Activated T-helper 1 cell treated with Interleukin-2 at 50 U/mL for 16 hours (primary cell): ENCODE measurements at places on chromosomes 6 and 20.

DNA sequence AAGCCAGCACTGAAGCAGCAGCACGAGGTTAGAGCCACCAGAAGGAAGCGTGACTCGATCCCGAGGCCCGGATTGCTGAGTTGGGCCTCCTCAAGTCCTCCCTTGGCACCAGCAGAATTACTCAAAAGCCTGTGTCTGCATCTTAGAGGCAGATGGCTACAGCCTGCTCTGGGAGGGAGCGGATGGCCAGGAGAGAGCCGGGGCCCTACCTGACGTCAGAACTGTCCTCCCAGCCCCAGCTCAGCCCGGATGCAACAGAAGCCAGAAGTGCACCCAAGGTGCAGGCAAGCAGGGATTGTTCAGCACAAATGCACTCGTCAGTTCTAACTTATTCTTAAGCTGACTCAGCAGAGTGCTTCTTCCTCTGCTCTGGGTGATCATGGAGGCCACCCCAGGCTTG is 155.5 kb upstream of the RPS6KA2 start:
- DNase-seq: no peak

GRCh38 chr6:164005004-164005711 is 590.6 kb downstream of the QKI start:
- DNase-seq: no peak

DNA sequence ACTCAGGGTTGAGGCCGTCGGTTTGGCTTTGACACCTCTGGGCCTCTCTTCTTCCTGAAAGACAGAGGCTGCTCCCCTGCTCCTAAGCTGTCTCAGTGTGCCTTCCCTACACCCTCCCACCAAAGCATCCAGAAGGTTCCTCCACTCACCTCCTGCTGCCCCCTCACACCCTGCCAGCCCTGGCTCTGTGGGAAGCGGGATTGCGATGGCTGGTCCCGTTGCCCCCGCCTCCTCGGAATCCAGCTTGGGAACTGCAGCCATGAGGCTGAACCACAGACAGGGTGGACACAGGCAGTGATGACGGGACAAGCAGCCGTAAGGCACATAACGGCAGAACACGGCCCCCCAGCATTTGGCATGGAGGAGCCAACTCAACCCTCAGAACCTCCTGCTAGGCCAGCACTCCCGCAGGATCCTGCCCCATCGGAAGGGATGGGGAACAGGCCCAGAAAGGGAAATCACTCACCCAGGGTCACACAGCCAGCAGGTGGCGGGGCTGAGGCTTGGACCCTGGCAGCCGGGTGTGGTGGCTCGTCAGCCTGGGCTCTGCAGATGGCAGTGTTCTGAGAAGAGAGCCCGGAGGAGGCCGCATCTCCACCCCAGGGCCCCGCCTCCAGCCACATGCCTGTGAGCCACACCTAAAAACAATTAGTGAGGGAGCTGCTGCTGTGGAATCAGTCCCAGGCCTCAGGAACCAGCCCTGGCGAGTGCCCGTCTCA is 139.6 kb downstream of the PHACTR3 start:
- no peak for DNase-seq

DNA sequence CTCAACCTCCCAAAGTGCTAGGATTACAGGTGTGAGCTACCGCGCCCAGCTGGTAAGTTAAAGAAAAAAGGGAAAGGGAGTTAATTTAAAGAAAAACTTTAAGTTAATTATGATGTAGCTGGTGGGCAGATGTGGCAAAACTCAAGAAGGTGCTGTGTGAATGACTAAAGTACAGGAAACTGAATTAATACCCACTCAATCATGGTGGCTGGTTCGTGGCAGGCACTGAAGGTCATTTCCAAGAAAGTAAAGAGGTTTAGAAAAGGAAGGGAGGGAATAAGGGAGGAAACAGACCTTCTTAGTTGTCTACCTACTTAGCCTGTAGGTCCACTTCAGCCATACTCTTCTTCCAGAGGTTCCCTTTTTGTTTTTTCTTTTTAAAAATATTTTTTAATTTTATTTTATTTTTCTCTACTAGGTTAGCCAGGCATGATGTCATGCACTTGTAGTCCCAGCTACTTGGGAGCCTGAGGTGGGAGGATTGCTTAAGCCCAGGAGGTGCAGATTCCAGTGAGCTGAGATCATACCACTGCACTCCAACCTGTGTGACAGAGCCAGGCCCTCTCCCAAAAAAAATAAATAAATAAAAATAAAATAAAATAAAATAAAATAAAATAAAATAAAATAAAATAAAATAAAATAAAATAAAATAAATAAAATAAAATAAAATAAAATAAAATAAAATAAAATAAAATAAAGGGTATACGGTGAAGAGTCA is 11.9 kb upstream of the TGM3 start:
- no peak for DNase-seq

DNA sequence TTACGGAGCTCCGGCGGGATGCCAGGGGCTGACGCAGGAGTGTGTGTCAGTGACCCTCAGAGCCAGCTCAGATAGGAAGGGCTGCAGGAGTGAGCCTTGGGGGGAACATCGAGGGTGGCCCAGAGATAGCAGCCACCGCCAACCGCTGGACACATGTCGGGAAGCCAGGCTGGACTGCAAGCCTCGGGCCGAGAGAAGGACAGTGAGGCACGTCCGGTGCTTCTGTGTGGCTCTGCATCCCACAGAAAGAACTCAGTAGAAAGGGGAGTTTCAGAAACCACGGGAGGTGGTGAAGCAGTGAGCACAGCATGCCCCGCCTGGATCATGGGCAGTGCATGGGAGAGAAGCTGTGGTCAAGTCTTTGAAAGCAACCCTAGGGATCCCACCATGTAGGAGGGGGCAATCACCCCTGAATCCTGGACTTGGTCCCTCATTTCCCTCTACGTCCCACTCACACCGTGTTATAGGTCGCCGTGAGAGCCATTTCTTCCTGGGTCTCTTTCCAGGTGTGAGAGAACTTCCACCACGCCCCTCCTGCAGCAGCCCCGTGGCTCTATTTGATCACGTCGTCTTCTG is 383.7 kb upstream of the CDH4 start:
- DNase-seq: no peak

DNA sequence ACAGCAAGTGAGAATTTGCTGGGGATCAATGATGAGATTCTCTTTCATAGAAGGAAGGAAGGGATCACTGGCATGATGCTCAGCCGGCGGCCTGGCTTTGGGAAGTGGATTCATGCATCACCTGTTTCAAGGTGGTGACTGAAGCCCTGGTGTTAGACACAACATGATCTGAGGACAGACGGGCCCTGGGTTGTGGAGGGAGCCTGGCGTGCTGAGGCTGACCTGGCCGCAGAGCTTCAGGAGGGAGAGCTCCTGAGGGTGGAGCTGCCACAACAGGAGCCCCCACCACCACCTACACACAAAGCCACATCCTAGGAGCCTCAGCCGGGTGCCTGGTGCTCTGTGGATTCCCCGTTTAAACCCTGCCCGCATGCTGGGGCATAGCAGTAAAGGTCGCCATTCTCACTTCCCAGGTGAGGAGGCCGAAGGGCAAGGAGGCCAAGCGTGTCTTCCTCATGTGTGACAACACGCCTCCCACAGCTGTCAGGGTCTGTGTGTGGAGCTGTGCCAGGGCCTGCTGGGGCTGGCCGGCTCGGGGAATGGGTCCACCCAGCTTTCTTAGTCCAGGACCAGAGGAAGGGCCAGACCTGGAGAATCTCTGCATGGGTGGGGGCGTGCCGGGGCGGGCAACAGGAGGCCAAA is 107.0 kb downstream of the ERMARD start:
- no peak for DNase-seq

DNA sequence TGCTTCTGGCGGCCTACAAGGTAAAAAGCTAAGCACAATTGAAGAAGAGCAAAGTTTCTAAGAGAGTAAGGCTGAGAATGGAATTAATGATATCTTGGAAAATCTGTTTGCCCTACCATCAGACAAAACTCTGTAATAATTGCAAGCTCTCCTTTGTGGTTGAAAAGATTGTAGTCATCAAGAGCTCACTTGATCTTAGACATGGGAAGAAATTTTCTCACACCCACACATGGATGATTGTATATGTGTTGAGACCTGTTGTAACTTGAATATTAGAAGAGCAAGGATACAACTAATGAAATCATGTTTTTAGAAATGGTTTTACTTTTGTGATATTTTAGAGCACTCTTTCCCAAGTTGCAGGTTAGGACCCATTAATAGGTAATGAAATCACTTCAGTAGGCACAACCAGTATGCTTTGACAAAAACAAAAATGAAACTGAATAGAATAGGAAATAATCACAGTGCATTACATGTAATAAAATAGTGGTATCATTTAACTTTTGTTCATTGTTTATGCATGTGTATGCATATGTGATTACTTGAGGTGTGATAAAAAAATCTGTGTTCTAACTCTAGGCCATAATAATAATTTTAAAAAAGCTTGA is 14.0 kb downstream of the DCBLD1 start:
- DNase-seq: no peak

- no peak for DNase-seq
Measured at GRCh38 chr20:19073584-19074218, 138.7 kb upstream of the SLC24A3 start.

- DNase-seq: no peak
Measured at GRCh38 chr6:137084865-137085617, 40.3 kb upstream of the IL20RA start.

GRCh38 chr20:49846206-49846807 is 33.7 kb downstream of the SLC9A8 start:
- peak; percentile 6 for DNase-seq

DNA sequence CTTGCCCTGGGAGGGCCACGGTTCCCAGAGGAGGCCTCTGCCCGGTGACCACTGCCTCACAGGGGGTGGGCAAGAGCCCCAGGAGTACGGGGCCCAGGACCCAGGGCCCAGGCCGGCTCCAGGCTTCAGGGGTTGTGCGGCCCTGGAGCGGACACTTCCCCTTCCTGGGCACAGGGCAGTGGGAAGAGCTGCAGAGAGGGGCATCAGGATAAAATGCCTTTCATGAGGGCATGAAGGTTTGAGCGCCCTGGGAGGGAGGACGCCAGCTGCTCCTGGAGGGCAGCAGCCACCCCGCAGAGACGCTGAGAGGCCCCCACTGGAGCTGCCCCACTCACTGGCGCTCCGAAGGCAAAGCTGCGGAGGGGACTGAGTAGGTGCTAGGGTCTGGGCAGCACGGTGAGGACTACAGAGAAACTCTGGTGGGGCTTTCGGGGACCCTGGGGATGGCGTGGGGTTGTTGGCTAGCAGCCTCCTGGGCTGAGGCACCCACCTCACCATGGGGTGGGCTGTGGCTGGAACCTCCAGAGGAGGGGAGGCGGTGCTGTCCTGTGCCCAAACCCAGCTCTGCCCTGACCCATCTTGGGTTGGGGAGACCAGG is 10.4 kb downstream of the LAMA5 start:
- no peak for DNase-seq

DNA sequence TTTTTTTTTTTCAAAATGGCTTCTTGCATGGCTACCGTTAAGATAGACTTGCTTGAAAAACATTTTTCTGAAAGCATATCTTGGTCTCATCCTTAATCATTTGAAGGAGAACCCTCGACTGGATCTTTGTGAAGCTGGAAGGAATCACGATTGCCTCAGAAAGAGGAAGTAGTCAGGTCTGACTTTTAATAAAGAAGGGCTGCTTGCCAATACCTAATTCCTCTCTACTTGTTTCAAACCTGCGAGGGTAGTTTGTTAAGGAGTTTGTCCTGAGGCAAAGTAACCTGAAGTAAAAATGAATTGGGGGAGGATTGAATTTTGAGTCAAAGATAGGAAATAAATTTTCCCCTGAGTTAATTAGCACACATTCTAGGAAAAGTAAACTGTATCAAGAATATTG is 288.1 kb upstream of the MAP3K7 start:
- no peak for DNase-seq

DNA sequence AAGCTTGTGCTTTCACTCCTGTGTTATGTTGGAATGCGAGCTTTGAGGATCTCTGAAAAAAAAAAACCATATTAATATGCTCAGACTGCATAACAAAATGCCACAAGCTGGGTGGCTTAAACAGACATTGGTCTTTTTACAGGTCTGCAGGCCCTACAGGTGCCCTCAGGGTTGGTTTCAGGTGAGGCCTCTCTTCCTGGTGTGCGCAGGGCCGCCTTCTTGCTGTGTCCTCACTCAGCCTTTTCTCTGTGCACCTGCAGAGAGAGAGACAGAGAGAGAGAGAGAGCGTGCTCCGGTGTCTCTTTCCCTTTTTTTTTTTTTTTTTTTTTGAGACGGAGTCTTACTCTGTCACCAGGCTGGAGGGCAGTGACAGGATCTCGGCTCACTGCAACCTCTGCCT is 114.1 kb upstream of the SNX9 start:
- no peak for DNase-seq

DNA sequence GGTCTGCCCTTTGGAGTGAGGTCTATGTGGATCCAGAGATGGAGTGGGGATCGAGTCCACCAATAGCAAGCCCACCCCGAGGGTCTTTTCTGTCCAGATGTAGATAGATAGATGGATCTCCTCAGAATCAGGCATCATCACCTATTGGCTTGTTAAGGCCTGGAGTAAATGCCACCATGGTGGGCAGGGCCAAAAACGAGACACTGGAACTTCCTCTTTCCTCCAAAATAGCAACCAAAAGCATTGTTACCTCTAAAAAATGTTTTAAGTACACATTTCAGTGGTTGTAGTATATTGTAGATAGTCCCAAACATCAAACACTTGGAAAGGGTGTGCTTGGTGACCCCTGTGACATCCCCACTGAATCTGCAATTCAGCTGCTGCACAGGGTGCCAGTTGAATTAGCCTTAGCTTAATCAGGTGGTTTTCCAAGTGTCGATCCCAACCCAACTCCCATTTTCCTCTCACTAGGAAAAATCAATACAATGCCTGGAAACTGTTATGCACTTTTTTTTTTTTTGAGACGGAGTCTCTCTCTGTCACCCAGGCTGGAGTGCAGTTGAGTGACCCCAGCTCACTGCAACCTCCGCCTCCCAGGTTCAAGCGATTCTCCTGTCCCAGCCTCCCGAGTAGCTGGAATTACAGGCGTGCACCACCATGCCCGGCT is 35.0 kb upstream of the NELFCD start:
- DNase-seq: no peak

DNA sequence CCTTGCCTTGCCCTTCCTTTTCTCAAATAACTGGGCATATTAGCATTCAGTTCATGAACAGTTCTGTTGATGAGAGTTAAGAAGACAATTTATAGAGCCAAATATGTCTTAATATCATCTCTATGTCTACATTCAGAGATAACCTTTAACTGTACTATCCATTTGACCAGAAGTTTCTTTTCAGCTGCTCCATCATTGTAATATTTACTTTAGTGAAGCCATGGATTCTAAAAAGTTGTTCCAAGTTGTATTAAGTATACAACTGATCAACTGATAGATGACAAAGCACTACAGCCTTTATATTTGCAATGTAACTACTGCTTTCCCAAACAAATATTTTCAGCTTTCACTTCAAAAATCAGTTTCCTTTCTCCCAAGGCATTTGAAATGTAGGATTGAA is 1252.7 kb downstream of the EPHA7 start:
- DNase-seq: no peak
